ENCODE measurements at places on chromosomes 7 and 10.
A peak's percentile ranks its signal among the peaks of the same experiment; 100 is the strongest.

- DNase-seq, result no peak
These were observed 9.0 kb downstream of the ORC5 start for GRCh38 chr7:104198673-104199278.

GRCh38 chr7:76049295-76049694 is 1.4 kb downstream of the MDH2 start:
- no peak for DNase-seq

DNA sequence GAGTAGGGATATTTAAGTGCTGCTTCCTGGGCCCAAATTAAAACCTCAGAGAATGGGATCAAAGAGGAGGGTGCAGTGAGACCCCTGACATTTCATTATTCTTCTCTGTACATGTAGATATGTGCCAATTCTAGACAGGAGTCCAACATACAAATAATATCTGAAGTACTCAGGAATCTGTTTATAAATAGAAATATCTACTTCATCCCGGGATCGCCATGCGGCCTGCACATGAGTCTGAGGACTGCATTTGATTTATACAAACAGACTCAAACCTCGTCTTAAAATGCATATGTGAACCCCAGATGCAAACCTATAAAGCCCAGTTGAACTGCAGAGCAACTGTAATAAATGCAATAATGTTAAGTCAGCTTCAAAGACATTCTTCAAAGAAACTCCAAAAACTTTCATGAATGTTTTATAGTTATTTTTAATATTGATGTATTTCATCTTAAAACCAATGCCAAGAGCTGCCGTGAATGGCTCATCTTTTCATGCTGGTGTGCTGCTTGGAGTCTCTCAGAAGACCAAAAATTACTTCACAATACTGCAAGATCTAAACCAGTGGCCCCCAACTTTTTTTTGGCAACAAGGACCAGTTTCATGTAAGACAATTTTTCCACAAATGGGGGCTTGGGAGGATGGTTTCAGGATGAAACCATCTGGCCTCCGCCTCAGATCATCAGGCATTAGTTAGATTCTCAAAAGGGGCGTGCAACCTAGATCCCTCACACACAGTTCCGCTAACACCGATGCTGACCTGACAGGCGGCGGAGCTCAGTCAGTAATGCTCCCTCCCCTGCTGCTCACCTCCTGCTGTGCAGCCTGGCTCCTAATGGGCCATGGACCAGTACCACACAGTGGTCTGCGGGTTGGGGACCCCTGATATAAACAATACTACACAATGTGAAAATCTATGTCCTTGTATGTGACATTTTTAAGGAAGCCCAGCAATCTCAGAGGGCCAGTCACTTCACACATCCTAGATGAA is 166.9 kb downstream of the PARD3 start:
- no peak for DNase-seq

GRCh38 chr7:1928645-1929348 is 258.7 kb downstream of the ELFN1 start:
- DNase-seq, result no peak

DNA sequence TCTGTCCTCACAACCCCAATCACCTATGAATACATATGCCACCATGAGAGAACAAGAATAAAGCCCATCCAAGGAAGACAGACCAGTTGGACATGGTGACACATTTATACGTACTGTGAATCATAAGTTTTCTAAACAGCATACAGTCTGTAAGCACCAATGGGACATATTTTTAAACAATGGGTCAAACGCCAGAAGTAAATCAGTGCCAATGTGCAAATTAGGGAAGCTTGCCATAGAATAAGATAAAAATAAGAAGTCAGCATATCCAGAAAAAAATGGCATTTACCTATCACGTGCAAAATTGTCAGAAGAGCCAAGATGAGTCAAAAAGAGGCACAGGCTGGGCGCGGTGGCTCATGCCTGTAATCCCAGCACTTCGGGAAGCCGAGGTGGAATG is 910.4 kb downstream of the SORCS1 start:
- no peak for DNase-seq

DNA sequence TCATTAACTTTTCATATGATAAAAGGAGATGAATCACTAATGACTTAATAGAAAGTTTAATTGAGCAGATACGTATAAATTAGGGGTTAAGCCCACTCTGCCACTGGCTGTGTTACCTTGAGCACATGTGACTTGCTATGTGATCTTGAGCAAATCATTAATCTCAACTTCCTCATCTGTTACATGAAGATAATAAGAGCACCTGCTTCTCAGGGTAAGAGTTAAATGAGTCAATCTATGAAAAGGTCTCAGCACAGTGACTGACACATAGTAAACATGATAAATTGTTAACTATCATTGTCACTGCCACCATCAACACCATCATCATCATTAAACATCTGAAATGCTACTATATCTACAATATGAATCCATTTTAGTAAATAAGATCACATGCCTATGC is 110.8 kb downstream of the TPK1 start:
- no peak for DNase-seq

GRCh38 chr7:25408012-25408687 is 179.9 kb upstream of the NPVF start:
- DNase-seq, result no peak

DNA sequence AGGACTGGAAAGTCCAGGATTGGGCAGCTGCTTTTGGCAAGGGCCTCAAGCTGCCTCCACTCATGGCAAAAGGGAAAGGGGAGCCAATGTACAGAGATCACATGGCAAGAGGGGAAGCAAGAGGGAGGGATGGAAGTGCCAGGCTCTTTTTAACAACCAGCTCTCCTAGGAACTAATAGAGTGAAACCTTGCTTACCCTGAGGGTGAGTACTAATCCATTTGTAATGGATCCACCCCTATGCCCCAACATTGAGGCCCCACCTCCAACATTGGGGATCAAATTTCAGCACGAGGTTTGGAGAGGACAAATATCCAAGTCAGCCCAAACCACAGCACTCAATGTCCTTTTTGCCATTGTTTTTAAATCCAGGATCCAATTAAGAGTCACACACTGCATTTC is 12.5 kb downstream of the HABP2 start:
- DNase-seq, result no peak

- no peak for DNase-seq
These were observed 119.5 kb downstream of the CFAP58 start for GRCh38 chr10:104472957-104473745.

GRCh38 chr7:128795129-128795528 is 3.4 kb downstream of the CCDC136 start:
- DNase-seq, result no peak

- no peak for DNase-seq
These were observed 89.5 kb upstream of the SH2B2 start for GRCh38 chr7:102197161-102197560.

DNA sequence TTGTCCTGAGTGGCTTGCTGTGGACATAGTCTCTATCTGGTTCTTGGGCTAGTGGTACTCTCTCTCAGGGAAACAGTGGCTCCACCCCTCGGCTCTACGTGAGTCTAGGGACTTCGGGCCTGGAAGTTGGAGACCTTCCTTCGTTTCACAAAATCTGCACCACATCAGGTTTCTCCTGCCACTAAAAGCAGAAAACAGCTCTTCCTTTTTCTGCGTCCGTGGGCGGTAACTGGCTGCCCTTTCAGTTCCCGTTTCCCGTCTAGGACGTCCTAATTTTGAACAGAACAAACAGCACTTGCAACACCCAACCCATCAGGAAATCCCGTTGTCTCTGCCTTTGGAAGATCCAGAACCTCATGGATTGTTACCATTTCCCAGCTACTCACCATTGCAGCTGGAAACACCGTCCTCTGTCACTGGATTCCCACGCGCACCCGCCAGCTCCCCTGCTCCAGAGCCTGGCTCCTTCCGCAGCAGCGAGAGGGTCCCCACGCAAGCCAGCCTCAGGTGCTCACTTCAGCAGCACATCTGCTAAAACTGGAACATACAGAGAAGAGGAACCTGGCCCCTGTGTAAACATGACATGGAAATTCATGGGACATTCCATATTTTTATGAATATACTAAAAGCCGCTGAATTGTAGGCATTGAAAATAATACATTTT is 311.4 kb upstream of the AKR1E2 start:
- DNase-seq, result peak; percentile 78

- no peak for DNase-seq
These were observed 547.7 kb upstream of the GALNT17 start for GRCh38 chr7:70583965-70584883.

DNA sequence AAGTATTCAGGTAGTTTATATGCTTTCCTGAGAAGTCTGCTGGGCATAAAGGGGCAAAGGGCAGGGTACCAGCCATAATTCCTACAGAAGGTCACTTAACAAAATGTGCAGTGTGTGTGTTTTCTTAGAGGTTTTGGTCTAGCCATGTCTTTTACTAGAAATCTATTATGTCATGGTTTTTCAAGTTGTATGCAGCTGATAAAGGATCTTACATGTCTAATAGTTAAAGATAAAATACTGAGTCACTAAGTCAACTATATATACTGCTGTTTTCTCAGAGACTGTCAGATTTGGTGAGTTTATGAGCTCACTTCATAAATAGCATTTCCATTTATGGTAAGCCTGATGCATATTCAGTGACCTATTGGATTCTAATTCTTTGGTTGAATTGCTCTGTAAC is 7.7 kb downstream of the CASP2 start:
- no peak for DNase-seq

GRCh38 chr7:55427800-55428199 is 62.7 kb downstream of the LANCL2 start:
- no peak for DNase-seq

GRCh38 chr10:104416851-104417250 is 63.2 kb downstream of the CFAP58 start:
- no peak for DNase-seq

DNA sequence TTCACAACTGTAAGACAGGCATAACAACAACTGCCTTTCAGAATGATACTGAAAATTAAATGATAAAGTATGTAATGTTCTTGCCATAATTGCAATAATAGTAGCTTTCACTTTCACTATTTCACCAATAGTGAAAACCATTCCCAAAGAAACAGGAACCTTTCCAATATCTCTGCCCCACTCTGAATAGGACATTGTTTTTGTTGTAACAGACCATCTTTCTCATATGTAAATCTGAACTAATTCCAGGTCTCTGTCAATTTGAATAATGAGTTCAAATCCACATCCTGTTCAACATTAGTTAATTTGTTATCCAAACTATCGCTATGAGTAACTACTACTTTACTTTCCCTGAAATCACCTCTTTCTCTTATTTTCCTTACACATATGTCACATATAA is 148.0 kb downstream of the LRRN3 start:
- DNase-seq, result no peak

DNA sequence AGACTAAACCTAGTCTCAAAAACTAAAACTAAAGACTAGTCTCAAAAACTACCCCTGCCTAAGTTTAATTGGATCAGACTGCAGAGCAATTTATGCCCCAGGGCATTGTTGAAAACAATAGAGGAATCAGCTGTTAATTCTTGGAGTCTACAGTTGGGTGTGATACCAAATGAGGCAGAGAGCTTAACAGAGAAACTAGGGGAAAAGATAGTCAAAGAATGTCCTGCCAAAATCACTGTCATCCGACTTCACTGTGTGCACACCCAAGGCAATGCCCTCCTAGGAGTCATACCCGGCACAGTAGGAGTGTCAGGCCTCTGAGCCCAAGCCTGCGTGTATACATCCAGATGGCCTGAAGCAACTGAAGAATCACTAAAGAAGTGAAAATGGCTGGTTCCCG is 90.5 kb upstream of the TOMM7 start:
- DNase-seq, result no peak

GRCh38 chr10:43691485-43691884 is 42.8 kb upstream of the ZNF32 start:
- no peak for DNase-seq

- DNase-seq, result peak; percentile 54
These were observed 183.5 kb upstream of the INHBA start for GRCh38 chr7:41886262-41886900.

- DNase-seq, result no peak
These were observed 35.1 kb downstream of the GCC1 start for GRCh38 chr7:127550247-127550646.

GRCh38 chr10:53108317-53108934 is 335.8 kb upstream of the MBL2 start:
- no peak for DNase-seq

- DNase-seq, result no peak
These were observed 53.8 kb downstream of the CTBP2 start for GRCh38 chr10:125106586-125106985.

DNA sequence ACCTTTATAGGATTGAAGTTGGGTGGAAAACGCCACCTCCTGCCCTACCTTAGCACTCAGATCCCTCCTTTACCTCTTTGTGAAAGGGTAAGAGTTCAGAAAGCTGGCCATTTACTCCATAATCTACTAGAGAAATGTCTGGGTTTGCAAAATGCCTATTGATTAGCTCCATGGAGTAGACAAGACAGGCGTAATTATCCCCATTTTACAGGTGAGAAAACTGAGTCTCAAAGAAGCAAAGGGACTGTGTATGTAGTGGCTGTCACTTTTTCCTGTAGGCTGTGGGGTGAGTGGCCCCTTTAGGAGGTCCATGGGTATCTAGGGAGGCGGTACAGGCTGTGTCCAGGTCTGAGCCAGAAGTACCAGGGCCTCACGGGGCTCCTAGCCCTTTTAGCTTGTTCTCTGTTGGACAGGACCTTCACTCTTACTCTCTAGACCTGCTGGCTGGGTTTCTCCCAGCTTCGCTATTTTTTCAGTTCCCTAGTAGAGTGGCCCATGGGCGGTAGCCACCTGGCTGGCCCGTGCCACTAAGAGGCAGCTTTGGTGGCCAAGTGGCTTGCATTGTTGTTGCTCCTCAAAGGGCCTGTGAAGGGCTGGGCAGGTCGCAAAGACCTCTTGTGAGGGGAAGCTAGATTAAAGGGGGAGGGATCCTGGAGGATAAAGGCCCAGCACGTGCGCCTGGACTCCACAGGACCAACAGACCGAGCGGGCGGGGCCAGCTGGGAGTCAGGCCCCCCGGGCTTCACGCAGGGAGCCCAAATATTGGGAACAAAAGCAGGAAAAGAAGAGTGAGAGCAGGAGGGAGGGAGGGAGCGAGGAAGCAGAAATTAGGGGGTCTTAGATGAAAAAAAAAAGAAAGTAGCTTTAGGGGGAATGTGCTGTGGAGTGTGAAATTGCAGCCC is 4.7 kb upstream of the PAX2 start:
- DNase-seq, result no peak

DNA sequence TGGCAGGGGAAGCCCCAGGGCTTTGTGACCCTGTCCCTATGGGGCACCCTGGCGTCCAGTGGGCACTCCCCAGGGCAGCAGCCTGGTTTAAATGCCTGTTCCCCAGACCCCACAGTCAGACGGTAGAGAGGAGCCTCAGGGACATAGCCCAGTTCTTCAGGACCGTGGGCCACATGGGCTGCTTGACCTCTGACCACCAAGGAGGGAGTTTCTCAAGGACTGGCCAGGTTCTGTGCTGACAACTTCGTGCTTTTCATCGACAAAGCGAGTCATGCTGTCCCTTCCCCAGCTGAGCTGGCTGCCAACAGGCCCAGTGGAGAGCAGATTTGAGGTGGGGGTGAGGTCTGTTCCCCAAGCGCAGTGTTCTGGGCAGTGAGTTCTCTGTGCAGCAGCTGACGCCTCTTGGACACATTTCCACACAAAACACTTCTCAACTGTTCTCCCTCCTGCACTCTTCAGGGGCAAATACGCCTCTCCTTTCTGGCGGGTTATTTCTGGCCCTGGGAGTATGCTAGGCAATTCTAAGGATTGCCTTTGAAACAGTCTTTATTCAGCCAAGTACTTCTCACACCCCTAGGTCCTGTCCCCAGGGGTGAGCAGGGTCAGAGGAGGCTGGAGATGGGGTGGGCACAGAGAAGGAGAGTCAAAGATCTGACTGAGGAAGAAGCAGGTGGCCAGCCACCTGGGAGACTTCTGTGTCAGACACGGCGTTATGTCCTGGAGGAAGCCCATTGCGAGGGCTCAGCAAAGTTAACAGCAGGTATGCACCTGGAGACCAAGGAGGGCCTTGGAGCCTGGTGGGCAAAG is 57.3 kb upstream of the CAMK2B start:
- DNase-seq, result peak; percentile 63
